ENCODE measurements at places on chromosomes 11 and 22. TPM values are rescaled to one million over a fixed set of nuclear protein-coding genes. Genes with fewer than 3 reads are reported as not detected.

Gene MS4A6A
- 24.4 TPM for total RNA-seq

Gene CHCHD10
- 140 TPM for total RNA-seq

Gene TTLL12
- 43.3 TPM for total RNA-seq

Gene CEND1
- total RNA-seq, result not detected

Gene CD44
- total RNA-seq, result 412 TPM

Gene ANO3
- total RNA-seq, result not detected

Gene CHKB
- total RNA-seq, result 111 TPM

Gene DERL3
- 17.3 TPM for total RNA-seq

Gene TTLL1
- total RNA-seq, result 5.0 TPM

Gene TIRAP
- 14.9 TPM for total RNA-seq

Gene POU2AF2
- total RNA-seq, result 4.4 TPM

DNA sequence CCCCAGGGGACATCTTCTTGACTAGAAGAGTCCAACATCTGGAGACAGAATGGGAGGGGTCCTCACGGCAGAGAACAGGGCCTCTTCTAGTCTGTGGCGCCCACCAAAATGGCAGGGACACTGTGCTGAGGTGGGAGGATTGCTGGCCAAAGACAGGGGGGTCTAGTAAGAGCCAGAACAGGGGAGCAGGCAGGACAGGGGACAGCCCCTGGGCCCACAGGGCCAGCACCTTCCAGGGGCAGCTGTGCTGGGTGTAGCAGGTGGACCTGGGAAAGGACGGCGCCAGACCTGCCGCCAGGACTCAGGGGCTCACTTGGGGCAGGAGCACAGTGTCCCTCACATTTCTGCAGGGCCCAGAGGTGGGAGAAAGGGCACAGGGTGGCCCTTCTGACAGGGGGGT lies 858 bp upstream of the APOBEC3A start:
- DNase-seq, result no peak

- no peak for DNase-seq
These were observed 39.4 kb upstream of the DEUP1 start for GRCh38 chr11:93291110-93291509.

GRCh38 chr11:17490938-17491337 lies 14.3 kb upstream of the ABCC8 start:
- no peak for DNase-seq

DNA sequence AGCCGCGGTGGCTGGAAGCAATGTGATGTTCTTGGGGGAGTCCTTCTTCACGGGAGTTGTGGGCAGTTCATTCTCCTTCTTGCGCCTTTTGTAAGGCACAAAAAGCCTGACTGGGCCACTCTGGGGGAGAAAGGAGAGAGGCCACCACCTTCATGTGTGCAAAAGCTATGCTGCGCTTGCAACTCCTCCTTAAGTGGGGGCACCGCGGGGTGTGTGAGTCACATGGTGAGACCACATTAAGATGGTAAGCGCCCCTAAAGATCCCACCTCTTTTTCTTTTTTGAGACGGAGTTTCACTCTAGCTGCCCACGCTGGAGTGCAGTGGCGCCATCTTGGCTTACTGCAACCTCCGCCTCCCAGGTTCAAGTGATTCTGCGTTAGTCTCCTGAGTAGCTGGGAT lies 14.1 kb downstream of the DEAF1 start:
- no peak for DNase-seq

DNA sequence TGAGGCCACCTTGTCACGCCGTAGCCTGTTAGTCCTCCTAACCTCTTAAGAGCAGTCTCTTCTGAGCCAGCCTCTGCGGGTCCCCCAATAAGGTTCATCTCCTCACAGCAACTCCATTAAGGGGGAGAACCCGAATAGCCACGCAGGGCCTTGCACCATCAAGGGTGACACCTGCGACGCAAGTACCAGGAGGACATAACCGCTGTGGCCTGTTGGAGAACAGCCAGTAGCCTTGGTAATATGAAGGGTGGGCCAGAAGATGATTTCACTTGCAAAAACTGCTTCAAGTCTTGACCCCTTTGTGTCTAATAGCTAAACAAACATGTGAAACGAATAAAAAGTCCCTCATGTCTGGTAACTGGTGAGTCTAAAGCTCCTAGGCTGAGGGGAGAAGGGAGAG lies 14.8 kb downstream of the ARFGAP2 start:
- no peak for DNase-seq

DNA sequence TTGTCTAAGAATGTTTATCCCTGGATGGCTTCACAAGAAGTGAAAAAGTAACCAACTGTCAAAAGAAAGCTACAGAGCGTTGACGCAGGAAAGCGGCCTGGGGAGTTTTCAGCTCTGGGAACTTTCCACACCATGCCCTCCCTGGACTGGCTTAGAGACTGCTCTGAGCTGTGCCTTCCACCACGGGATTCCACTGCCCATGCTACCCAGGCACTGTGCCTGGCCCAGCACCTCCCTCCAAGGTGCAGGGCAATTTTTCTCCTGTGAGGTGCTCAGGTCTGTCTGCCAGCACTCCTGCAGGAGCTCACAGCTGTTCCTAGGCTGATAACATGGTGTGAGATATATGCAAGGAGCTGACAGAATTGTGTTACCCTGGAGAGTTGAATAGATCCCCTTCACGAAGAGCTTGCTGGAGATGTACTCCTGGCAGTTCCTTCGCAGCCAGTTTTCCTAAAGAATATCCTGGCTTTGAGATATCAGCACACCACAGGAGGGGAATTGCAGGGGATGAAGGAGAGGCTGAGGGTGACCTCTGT lies 258.3 kb upstream of the B3GAT1 start:
- DNase-seq, result no peak

DNA sequence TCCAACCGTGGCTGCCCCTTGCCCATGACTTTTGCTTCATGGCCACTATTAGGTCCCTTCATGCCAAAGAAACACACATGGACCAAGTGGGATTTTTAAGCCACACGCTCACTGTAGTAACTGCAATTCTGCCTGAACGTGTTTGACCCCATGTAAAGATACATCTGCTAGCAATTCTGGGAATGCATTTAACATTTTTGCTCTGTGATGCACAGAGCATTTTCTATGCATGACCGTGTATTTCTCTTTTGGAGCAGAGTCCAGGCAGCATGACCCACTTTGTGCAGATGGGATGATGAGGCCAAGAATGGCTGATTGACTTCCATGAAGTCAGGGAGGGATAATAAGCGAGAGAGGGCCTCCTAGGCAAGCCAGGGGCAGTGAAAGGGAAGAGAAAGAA lies 108.5 kb downstream of the TP53I11 start:
- DNase-seq, result no peak

GRCh38 chr11:134363161-134363560 lies 31.4 kb downstream of the GLB1L2 start:
- peak; percentile 40 for DNase-seq

DNA sequence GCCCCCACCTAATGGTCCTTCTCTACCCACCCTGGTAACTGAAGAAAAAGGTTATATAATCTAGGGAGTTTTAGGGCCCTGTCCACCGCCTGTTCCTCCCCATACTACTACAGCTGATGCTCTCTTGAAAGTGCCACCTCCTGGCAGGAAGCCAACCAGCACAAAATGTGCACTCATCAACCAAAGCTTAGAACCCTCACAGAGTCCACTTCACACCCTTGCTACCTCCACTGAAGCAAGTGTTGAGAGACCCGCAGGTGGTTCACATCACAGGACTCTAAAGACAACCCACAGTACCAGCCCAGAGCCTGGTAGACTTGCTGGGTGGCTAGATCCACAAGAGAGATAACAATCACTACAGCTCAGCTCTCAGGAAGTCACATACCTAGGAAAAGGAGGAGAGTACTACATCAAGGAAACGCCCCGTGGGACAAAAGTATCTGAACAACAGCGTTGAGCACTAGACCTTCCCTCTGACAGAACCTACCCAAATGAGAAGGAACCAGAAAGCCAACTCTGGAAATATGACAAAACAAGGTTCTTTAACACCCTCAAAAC lies 17.5 kb upstream of the OR10W1 start:
- no peak for DNase-seq

DNA sequence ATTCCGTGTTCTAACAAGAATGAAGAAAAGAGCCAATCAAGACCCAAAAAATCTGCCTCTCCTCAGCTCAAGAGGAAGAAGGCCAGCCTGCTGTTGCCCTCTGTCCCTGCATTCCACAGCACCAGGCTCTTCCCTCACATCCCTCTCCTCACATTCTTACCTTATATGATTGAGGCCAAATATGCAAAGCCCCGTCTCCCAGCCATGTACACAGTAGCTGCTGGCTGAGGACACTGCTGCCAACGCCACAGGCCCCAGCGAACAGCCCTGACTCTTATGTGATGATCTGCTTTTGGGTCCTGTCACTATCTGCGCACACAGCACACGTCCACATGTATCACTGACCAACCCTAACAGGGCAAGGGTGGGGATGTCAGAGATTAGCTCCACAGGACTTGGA lies 60.2 kb downstream of the MICAL3 start:
- DNase-seq, result no peak

- no peak for DNase-seq
These were observed 29.8 kb downstream of the SREBF2 start for GRCh38 chr22:41862530-41863266.

DNA sequence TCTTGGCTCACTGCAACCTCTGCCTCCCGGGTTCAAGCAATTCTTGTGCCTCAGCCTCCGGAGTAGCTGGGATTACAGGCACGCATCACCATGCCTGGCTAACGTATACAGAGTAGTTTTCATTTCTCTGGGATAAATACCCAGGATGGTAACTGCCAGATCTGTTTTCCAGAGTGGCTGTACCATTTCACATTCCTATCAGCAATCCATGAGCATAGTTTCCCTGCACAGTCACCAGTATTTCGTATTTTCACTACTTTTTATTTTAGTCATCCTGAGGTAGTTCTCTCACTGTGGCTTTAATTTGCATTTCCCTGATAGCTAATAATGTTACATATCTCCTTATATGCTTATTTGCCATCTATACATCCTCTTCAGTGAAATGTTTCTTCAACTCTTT lies 11.0 kb upstream of the SCARF2 start:
- DNase-seq, result no peak

DNA sequence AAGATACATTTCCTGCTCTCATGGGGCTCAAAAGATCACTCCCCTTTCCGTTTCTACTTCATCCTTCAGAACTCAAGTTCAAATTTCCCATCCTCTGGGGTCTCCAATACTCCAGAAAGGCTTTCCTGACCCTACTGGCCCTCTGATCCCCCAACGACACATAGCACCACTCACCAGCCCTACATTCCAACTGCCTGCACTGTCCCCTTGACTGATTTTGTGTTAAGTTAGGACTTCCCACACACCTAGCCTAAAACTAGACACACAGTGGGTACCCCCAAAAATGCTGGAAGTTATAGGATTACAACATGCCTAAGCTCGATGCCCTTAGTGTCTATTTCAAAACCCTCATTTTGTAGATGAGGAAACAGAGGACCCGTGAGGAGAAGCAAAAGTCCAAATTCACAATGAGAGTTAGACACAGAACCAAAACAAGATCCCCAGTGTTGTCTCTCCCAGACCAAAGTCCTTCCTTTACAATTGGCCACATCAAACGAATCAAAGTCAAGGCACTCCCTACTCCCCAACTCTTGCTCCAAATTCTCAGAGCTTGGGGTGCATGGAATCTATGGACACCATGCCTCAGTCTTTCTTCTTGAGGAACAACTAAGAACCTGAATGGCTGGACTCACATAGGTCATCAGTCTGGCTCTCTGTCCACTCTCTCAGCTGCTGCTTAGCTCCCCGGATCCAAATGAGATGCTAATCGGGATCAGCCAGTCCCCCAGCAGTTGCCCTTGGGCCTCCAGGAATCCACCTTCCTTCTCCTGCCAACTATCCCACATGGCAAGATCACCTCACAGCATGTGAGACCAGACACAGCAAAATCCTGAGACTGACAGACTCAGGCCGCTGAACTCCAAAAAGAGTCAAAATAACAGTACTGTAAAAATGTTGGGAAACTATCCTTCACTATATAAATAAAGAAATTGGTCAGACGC lies 1.7 kb downstream of the CLPB start:
- DNase-seq, result no peak

- DNase-seq, result no peak
These were observed 156.2 kb downstream of the NAV2 start for GRCh38 chr11:19868871-19869270.

GRCh38 chr11:130101661-130102060 lies 32.0 kb downstream of the APLP2 start:
- no peak for DNase-seq

- no peak for DNase-seq
These were observed 30.6 kb downstream of the KIRREL3 start for GRCh38 chr11:126969865-126970479.

GRCh38 chr11:93513772-93514171 lies 29.4 kb downstream of the SMCO4 start:
- no peak for DNase-seq

- no peak for DNase-seq
These were observed 61.5 kb upstream of the EP300 start for GRCh38 chr22:41030891-41031290.

- no peak for DNase-seq
These were observed 1.9 kb upstream of the ZDHHC8 start for GRCh38 chr22:20129747-20130014.

Data from Peyer's patch (tissue), 4 donors.